ENCODE measurements at places on chromosomes 2 and 18. TPM values are rescaled to one million over a fixed set of nuclear protein-coding genes. Genes with fewer than 3 reads are reported as not detected.

ESPNL gene
- total RNA-seq, result 0.29 TPM

PMS1 gene
- 16.4 TPM for total RNA-seq

MAB21L4 gene
- total RNA-seq, result not detected

DYNAP gene
- total RNA-seq, result not detected

ASB18 gene
- total RNA-seq, result 3.4 TPM

ANKRD30BL gene
- not detected for total RNA-seq

TSPYL6 gene
- total RNA-seq, result not detected

RBM44 gene
- total RNA-seq, result 0.45 TPM

CTDSP1 gene
- 99.9 TPM for total RNA-seq

NT5DC4 gene
- total RNA-seq, result not detected

ANKRD30B gene
- not detected for total RNA-seq

EHBP1 gene
- total RNA-seq, result 33.2 TPM

LYPD1 gene
- total RNA-seq, result not detected

HTR2B gene
- total RNA-seq, result 11.9 TPM

ALK gene
- total RNA-seq, result not detected

CCDC74A gene
- total RNA-seq, result 1.3 TPM

CHRNA1 gene
- total RNA-seq, result 0.20 TPM

COL4A3 gene
- 6.6 TPM for total RNA-seq

MEIS1 gene
- total RNA-seq, result 32.1 TPM

Data from right cardiac atrium (tissue), 5 donors.